ENCODE measurements at places on chromosomes 5 and 9.

DNA sequence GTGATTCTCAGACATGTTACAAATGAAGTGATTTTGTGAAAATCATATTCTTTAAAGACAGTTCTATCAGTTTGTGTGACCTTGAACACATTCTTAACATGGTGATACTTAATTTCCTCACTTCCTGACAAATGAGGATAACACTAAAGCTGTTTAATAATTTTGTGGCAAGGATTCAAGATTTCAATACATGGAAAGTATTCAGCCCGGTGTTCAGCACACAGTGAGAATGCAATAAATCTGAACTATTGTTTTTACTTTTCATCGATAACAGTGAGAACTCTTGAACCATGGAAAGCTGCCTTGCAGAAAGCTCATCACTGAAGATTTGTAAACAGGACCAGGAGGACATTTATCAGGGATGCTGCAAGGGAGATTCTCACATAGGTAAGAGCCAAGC is 57.1 kb upstream of the C5orf46 start:
- DNase-seq, result no peak

DNA sequence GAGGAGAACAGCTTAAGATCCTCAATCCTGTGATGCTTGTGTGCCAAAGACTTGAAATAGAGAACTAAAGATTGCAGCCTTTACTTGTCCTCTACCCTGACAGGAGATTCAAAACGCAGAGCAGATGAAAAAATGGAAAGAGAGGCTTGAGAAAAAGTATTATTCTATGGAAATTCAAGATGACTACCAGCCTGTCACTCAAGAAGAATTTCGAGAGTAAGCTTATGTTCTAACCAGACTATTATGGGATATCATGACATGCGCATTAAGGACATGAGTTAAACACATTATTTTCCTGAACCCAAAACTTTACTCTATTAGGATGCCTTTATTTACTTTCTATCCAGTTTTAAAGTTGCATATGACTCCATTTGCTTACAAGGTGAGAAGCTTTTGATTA is 46.4 kb downstream of the PKD2L2 start:
- no peak for DNase-seq

GRCh38 chr9:88792502-88792901 is 198.8 kb upstream of the S1PR3 start:
- DNase-seq, result no peak

GRCh38 chr9:136625101-136626065 is 37.3 kb upstream of the EGFL7 start:
- peak; percentile 34 for DNase-seq

GRCh38 chr5:157818368-157818767 is 40.6 kb downstream of the CLINT1 start:
- DNase-seq, result no peak

- no peak for DNase-seq
Measured at GRCh38 chr5:91059409-91059808, 323.7 kb downstream of the ARRDC3 start.

DNA sequence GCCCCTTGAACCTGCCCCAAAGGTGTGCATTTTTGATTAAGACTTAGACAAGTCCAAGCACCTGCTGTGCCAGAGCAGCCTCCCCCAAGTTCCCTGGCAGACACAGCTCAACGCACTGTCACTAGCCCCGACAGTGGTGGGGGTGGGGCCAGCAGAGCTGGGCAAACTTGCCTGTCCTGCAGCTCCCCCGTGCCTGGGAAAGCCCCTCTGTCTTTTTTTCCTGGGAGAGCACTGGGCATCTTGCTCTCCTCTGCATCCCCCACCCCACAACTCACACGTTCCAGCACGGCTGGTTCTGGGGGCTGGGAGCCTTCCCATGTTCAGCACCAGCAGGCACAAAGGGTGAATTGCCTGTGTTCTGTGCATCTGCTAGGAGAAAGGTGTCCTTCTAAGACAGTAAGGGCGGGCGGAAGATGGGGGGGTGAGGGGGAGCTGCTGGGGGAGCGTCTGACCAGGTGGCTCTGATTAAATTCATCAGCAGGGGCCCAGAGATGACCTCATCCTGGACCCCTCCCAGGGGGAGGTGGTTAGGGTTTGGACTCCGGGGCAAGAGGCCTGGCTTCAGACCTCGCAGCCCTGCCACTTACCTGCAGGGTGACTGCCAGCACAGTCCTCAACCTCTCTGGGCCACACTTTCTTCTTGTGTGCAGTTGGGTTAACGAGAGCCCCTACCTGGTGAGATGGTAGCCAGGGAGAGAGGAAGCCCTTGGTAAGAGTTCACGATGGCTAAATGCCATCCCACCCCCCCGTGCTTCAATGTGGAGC is 23.5 kb downstream of the HMCN2 start:
- DNase-seq, result no peak

- DNase-seq, result no peak
Measured at GRCh38 chr9:83512621-83513020, 25.6 kb downstream of the FRMD3 start.

GRCh38 chr5:114335391-114335790 is 26.5 kb upstream of the KCNN2 start:
- DNase-seq, result no peak

DNA sequence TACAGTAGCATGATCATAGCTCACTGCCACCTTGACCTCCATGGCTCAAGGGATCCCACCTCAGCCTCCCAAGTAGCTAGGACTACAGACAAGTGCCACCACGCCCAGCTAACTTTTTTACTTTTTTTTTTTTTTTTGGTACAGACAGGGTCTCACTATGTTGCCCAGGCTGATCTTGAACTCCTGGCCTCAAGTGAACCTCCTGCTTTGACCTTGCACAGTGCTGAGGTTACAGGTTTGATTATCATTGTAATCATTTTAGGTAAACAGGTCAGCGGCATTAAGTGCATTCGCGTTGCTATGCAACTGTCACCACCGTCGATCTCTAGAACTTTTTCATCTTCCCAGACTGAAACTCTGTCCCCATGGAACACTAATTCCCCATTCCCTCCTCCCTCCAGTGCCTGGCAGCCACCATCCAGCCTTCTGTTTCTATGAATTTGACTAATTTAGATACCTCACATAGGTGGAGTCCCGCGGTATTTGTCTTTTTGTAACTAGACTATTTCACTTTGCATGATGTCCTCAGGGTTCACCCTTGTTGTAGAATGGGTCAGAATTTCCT is 5.8 kb upstream of the CARD19 start:
- DNase-seq, result no peak

DNA sequence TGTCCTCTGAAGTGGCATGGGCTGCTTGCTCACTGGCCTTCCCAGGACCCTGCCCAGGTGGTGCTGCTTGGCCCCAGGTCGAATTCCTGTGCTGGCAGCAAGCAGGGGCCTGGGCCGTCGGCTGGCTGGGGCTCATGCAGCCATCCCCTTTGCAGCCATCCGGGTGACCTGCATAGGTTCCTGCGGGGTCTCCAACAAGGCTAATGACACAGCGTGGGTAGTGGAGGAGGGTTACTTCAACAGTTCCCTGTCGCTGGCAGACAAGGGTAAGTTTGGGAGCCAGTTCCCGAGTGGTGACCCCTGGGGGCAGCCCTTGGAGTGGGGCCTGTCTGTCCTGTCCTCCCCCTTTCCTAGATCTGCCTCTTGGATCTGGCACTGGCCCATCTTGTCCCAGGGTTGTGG is 6.1 kb upstream of the EHMT1 start:
- no peak for DNase-seq

DNA sequence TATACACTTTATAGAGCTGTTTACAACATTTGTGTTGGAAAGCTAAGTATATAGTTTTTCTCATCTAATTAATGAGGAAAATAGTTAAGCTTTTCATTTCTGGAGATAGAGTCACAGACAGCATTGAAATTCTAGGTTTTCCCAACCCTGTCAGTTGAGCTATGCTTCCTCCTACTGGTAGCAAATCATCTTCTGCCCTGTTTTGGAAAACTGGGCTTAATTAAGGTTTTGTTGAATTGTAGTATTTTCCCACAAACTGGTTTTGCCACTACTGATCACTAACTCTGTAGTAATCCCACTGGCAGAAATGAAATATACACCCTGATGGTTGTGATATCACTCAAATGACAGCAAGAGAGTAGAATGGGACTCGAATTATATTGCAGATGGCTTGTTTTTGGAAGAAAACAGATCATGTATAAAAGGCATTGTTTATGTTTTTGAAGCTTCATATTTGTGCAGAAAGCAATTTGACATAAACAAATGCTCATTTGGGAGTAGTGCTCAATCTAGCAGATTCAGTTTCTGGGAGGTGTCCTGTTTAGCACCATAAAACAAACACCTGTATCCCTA is 46.6 kb downstream of the CD180 start:
- peak; percentile 55 for DNase-seq

Data from hippocampal formation (tissue), 2 donors.